ENCODE measurements at places on chromosomes 3 and 15.

DNA sequence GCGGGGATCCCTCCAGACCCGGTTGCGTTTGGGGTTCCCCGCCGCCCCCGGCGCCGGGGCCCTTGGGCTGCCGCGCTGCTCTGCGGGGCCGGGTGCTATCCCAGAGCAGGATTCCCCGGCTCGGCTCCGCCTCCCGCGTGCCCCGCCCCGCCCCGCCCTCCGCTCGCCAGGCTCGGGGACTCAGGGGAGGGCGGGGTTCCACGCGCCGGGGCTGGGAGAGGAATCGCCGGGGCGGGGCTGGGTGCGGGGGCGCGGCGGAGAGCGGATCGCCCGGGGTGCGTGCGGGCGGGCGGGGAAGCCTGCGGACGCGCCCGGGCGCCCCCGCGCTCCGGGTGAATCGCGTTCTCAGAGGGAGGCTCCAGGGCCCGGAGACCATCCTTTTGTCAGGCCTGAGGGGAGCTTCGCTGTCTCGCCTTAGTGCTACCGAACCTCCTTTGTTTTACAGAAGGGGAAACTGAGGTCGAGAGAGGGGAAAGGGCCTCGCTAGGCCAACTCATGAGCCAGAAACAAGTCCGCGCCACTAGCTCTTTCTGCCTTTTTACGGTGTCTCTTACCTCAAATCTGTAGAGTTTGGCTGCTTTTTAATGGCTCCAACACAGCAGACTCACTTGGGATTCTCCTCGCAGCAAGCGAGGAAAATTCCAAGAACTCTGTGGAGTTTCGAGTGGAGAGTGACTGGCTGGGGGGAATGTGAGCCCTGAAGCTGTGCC is at the start of gene TMEM158:
Gene TMEM158 (minus strand): TSS at position 82 of the 710 bp plus-strand sequence. CDS start 260 bp downstream, outside the sequence.
- DNase-seq = peak; percentile 77

GRCh38 chr15:77030928-77031375 is 36.0 kb downstream of the PSTPIP1 start:
- no peak for DNase-seq

GRCh38 chr3:64038253-64038767 is 15.0 kb upstream of the PSMD6 start:
- DNase-seq = no peak

GRCh38 chr15:58536414-58536813 is 104.6 kb downstream of the LIPC start:
- no peak for DNase-seq

DNA sequence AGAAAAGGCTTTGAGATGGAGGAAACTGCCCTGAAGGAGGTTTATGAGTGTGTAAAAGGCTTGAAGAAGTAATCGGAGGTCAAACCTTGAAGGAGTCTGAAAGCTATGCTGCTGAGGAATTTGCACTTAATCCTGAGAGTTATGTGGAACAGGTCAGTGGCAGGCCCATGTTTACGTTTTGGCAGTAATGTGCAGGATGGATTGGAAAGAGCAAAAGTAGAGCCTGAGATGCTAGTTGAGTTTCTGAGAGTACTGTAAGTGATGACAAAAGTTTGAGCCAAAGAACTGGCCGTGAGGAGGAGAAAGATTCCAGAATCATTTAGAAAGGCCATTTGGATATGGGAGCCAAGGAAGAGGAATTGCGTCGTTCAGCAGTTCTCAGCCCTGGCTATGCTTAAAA is 3.2 kb upstream of the GASK1A start:
- DNase-seq = no peak

DNA sequence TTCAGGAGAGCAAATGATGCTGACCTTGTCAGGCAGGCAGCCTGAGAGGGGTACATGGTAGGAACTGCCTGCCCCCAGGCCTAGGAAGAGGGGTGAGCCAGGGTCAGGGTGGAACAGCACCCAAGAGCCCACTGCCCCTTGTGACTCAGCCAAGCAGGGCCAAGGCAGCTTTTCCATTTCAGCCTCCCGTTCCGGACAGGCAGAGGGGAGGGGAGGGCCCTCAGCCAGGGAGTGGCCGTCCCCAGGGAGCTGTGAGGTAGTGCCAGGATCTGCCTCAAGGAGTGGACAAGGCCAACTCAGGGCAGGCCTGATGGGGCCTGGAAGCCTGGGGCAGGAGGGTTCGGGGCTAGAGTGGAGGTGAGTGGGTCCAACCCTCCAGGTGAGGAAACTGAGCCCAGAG is 5.1 kb upstream of the ANKRD63 start:
- DNase-seq = no peak

- DNase-seq = no peak
These were observed 267.2 kb downstream of the FAM43A start for GRCh38 chr3:194952841-194953241.

GRCh38 chr3:11422291-11422690 is 150.1 kb downstream of the ATG7 start:
- no peak for DNase-seq

Data from G401 (cell line).